ENCODE measurements at places on chromosomes 7 and 10.

- no peak for DNase-seq
These were observed 50.2 kb downstream of the MTURN start for GRCh38 chr7:30184791-30185487.

- DNase-seq = no peak
These were observed 25.3 kb upstream of the FOXL3 start for GRCh38 chr7:264541-265191.

DNA sequence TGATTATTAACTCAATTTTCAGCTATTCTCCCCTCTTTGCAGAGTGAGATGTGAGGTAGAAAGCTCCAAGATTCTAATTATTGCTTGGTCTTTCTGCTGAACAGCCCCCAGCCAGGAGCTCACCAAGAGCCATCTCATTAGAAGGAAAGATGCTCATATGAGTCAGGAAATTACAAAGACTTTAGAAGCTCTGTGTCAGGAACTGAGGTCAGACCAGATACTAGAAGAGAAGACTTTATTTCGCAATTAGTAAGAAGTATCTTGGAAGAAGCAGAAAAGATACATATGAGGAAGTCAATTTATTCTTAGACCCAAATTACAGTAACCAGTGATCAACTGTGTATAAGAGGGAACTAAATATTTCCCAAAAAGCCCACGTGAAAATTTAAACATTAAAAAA, 626.9 kb downstream of the ZWINT start:
- DNase-seq = peak; percentile 4

DNA sequence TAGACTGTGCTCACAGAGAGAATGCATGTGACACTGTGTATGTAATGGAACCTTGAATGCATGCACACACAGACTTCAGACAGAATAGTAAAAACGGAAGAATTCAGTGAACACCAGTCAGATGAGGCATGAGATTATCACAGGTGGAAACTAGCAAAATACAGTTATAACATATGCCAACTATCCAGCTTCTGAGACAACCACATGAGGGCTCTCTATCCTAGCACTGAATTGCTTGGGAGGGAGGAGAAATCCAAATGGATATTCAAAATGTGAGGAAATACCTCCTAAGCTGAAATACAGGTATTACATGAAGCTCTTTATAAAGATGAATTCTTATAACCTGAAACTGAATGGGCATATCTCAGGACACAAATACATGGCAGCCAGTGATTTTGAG, 30.6 kb downstream of the GARS1 start:
- no peak for DNase-seq

DNA sequence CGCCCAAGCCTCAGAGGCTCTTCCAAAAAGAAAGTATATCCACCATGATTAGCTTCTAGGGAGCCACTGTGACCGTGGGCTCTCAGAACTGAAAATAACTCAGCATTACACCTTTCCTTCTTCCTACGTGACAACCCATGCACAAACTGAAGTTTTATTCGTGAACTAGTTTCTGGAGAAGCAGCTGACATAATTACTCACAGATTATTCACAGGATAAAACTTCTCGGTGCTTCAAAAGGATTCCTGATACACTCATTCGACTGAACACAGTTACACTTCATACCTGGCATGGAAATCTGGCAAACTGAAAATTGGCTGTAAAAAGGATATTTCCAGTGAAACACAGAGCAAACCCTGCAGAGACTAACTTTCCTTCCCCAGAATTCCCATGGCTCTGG, 139.2 kb upstream of the PTER start:
- DNase-seq = no peak

DNA sequence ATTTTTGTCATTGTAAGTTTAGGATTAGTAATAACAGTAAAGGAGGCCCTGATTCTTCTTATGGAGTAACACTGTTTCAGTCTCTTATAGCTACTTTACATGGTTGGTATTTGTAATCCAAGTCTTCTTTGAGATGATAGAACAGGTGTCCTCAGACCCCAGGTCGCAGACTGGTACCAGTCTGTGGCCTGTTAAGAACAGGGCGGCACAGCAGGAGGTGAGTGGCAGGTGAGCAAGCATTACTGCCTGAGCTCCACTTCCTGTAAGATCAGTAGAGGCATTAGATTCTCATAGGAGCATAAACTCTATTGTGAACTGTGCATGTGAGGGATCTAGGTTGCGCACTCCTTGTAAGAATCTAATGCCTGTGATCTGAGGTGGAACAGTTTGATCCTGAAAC, 77.3 kb downstream of the STK31 start:
- DNase-seq = no peak

DNA sequence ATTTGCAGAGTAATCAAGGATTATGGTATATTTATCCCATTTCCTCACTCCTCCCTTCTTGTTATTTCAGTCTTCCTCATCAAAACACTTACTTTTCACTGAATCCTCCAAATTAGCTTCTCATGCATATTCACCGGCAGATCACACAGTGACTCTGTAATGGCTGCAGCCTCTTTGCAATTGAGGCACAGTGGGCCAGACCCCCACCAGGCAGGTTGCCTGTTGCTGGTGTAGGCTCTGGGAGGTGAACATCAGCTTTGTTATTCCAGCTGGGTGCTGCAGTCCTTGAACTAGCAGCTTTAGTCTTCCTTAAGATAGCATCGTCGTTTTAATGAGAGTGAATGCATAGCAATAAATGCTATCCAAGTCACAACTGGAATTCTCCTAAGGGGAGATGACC, 449.3 kb downstream of the CNTNAP2 start:
- DNase-seq = no peak

GRCh38 chr7:44324204-44324480, 1.3 kb downstream of the CAMK2B start:
- DNase-seq = no peak

GRCh38 chr7:129492391-129492790, 9.9 kb upstream of the SMKR1 start:
- DNase-seq = peak; percentile 15

DNA sequence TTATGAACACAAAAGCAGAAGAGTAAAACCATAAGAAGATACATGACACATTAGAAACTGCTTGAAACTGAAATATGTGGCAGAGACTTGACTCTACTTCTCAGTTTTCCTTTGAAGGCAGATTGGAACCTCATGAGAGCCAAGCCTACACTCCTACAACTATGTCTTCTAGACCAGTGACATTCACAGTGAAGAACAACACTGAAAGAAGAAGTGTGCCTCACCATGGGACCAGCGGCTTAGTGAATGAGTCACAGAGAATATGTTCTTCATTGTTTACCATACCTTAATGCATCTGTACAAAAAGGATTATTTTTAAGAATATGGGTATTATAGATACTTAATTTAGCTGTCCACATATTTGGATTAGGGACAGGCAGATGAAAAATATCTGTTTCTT, 248.3 kb downstream of the CDC14C start:
- no peak for DNase-seq

Data from mesenchymal stem cell (in vitro differentiated cells and primary cell).